Esophagus squamous epithelium (tissue), 5 donors: ENCODE measurements at places on chromosomes 16 and 17. TPM values are rescaled to one million over a fixed set of nuclear protein-coding genes. Genes with fewer than 3 reads are reported as not detected.

DNA sequence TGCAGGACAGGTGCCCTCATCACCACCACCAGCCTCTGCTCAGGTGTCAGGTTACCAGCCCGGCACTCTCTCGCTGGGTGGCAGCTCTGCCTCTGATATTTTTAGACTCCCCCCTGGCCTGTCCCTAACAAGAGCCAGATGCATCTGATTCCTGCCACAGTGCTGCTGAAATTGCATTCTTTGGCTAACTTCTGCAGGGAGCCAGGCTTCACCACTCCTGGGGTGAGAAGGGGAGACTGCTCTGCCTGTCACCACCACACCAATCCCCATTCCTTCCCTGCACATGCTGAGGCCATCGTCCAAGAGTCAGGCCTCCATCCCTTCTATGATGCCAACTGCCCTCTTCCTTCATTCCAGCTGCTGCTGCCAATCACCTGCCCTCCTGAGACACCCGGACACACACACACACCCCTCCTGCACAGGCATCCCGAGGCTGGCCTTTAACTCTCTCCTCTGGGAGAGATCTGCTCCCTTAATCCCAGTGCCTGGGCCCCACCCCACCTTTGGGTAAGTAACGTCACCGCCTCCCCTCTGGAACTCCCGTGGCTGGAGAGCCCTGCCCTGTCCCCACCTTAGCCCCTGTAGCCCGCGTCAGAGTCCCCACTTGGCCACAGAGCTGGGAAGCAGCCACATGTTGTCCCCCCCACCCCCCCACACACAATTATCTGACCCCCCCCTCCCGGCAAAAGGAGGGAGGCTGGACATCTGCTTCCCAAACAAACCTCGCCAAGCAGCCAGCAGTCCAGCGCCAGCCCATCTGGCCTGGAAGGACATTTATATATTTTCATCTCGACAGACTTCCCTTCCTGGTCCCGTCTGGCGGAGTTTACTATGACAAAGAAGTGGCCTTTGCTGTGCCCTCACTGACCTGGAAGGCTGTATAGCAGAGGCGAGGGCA lies 2.8 kb downstream of the EMP2 start:
- no peak for DNase-seq

Gene ANKFN1
- under 0.01 TPM for total RNA-seq

GRCh38 chr17:51820252-51820651 lies 338.3 kb downstream of the CA10 start:
- DNase-seq = no peak

DNA sequence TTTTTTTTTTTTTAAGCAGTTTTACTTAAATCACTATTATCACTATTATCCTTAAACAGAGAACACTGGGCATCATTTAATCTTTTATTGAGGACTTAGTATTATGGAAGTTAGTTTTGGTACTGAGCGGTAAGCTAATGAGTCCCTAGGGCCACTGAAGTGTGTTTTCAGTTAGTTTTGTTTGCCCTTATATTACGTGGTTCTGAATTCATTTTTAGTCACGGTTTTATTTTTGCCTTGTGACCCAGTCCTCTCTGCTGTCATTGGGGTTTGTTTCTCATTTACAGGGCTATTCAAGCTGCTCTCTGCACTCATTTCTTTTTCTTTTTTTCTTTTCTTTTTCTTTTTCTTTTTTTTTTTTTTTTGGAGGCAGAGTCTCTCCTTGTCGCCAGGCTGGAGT lies 17.3 kb downstream of the RABEP1 start:
- DNase-seq = no peak

- no peak for DNase-seq
Measured at GRCh38 chr17:72616447-72616846, 476.0 kb downstream of the SLC39A11 start.

DNA sequence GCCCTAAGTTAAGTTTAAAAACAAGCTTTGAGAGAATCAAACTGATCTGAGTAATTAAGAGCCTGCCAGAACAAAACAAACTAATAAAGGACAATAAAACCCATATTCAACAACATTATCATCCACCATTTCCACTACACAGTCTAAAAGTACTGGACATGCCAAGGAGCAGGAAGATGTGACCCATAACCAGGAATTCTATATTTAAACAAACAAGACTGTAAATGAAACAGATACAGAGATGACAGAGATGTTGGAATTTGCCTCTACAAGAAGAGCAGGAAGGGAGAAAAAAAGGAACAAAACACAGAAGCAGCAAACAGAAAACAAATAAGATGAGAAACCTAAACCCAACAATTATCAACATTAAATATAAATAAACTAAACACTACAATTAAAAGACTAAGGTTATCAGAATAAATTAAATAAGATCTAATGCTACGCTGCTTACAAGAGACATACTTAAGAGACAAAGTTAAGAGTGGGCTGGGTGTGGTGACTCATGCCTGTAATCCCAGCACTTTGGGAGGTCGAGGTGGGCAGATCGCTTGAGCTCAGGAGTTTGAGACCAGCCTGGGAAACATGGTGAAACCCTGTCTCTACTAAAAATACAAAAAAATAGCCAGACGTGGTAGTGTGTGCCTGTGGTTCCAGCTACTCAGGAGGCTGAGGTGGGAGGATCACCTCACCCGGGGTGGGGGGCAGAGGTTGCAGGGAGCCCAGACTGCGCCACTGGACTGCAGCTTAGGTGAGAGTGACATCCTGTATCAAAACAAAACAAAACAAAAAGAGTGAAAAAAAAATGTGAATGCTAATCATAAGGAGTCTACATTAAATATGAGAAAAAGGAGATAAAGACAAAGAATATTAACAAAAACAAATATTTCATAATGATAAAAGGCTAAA lies 50.6 kb downstream of the CREBBP start:
- no peak for DNase-seq

GRCh38 chr17:63189082-63189481 lies 223.0 kb downstream of the TANC2 start:
- no peak for DNase-seq
